ENCODE measurements at places on chromosomes 11 and 22.

DNA sequence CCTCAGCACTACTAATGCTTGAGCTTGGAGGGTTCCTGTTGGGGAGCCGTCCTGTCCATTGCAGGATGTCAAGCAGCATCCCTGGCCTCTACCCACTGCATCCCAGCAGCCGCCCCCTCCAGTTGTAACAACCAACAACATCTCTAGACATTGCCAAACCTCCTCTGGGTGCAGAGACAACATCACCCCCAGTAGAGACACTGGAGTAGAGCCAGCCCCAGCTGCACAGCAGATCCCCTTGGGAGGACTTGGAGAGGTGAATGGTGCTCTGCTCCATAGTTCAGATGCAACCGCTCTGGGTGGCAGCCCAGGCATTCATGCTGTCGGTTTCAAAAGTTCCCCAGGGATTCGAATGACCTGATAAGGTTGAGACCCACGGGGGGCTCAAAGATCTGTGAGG, 259.0 kb downstream of the MN1 start:
- DNase-seq = no peak

DNA sequence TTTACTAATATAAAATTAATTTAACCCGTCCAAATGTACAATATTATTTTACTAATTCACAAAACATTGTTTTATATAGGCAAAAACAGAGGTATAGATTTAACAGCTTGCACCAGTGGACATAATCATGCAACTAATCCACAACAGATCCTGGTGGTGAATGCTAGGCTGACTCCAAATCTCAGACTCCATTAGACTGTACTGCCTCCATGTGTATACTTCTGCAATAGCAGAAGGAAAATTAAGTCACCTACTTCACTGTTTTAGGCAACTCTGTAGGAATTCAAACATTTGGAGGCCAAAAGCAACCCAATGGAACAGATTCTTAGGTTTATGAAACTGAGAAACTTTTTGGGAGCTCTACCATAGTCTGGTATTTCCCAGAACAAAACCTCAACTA, 30.0 kb upstream of the RAB39A start:
- no peak for DNase-seq

DNA sequence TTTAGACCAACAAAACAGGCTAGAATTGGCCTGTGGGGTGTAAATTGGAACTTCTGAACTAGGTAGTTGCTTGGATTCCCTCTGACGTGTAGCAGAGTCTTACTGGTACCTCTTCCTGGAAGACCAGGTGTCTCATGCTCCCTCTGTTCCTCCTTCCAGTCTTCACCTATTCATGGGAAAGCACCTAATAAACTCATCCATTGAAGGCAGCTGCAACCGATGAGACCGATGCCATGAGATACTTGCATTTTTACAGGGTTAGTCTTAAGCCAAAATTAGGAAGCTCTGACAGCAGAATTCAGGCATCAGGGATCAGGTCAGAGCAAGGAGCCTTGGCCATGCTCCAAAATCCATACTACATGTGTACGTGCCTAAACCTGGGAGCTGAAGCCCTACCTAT, 13.2 kb upstream of the HEPHL1 start:
- no peak for DNase-seq

- DNase-seq = no peak
These were observed 31.2 kb upstream of the SMIM35 start for GRCh38 chr11:118117790-118118601.

GRCh38 chr11:134032043-134032442, 36.8 kb upstream of the JAM3 start:
- DNase-seq = no peak

DNA sequence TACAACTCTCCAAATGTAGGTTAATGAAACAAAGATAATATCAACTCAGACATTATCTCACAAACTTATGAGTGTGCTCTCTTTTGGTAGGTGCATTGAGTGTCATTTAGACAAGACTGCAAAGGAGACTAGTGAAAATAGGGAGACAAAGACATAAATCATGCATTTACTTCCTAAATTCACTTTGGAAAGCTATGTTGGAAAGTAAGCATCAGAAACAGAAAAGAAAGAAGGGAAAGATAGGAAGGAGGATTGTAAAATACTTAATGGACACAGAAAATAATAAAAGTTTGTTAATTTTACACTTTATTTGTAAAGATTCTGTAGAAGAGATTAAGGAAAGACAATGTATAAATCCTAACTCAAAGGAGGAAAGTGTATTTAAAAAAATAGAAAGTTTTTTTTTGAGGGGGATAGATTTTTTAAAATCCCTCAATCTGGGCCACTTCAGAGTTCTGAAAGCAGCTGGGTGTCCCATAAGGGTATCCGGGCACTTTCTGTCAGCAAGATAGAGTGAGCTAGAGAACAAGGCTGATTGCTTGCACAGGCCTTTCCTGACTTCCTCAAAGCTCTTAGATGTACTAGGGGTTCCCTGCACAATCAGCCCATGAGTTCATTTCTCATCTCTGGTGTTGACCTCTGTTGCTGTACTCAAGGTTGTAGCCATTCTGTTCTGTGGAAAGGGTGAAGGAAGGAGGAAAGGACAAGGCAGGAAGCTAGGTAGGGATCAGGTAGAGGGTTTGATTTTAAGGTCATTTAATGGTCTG, 22.4 kb upstream of the RDX start:
- DNase-seq = no peak

- DNase-seq = no peak
These were observed 280.4 kb downstream of the DCDC1 start for GRCh38 chr11:31089117-31089516.

GRCh38 chr22:25636323-25636722, 71.8 kb downstream of the GRK3 start:
- no peak for DNase-seq

GRCh38 chr11:78699609-78700135, 125.0 kb upstream of the NARS2 start:
- DNase-seq = no peak

GRCh38 chr11:124179310-124179709, 3.8 kb upstream of the OR10D3 start:
- DNase-seq = no peak

DNA sequence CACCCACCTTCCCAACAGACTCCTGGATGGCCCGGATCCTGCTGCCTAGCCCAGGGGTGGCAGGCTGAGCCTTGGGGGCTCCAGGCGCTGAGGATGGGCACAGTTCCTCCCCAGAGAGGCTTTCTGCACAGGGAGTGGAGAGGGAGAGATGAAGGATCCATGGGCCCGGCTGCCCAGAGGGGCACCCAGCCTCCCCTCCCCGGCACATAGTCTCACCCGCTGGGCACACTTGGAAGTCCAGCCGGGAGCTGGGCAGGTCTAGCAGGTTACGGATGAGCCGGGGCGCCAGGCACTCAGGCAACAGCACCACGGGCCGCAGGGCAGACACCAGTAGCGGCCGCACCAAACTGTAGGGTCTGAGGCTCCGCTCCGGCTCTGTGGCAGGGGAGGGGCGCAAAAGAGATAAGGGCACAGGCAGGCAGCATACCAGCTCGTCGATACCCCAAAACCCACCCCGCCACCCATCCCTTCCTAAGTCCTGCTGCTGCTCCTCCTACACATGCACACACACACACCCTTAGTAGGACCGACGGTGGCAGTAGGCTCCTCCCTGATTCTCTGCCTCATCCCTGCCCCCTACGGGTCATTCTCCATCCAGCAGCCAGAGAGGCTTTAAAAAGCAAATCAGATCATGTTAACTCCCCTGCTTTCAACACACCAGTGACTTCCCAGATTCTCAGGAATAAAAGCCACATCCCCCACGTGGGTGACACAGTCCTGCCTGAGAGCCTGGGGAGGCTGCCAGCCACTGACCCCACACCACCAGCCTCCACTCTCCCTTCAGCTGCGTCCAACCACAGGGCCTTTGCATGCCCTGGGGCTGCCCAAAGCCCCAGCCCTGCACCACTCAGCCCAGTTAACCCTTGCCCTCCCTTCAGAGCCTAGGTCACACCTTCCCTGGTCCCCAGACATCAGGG, 6.5 kb upstream of the MFNG start:
- no peak for DNase-seq

DNA sequence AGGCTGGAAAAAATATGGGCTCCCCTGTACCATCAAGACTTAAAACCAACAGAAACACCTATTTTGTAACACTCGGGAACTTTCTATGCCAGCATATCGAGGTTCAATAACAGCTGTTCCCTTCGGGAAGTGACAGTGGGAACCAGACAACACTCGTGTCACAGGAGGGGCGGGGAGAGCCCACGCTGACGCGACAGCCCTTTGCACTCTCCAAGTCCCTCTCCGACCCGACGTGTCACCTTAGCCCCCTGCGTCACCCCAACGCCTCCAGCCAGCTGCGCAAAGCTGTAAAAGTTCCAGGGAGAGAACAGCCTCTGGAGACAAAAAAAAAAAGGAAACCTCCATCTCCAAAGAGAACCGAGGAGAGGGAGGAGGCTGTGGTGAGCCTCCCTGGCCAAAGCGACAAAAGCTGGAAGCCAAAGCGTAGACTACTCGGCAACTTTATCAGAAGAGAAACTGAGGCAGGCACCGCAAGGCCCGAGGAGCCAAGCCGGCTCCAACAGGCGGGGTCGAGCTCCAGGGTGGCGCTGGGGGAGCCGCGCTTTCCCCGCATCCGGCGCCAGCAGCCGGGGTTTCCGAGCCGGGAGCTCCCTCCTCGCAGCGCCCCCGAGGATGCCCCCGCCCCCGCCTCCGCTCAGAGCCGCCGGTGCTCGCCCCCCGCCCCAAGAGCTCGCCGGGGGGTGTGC, 751 bp downstream of the ARFGAP3 start:
- DNase-seq = no peak

GRCh38 chr22:33361581-33361980, 303.4 kb upstream of the SYN3 start:
- no peak for DNase-seq

DNA sequence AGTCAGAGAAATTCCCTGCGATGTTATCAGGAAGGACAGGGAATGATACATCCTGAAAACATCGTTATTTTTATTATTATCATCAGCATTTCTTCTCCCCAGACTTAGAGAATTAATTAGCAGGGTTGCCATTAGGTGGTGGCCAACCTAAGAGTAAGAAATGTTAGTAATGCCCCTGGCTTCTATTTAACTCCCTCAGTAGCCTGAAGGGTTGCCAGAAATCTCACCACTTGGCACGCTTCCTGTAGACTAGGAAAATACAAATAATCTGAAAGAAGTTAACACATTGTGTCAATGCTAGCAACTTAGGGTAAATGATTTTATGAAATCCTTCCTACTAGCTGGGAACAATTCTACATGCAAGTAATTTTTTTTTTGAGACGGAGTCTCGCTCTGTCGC, 45.5 kb downstream of the ENDOD1 start:
- DNase-seq = no peak

- no peak for DNase-seq
These were observed 138.0 kb upstream of the PGR start for GRCh38 chr11:101267654-101268053.

DNA sequence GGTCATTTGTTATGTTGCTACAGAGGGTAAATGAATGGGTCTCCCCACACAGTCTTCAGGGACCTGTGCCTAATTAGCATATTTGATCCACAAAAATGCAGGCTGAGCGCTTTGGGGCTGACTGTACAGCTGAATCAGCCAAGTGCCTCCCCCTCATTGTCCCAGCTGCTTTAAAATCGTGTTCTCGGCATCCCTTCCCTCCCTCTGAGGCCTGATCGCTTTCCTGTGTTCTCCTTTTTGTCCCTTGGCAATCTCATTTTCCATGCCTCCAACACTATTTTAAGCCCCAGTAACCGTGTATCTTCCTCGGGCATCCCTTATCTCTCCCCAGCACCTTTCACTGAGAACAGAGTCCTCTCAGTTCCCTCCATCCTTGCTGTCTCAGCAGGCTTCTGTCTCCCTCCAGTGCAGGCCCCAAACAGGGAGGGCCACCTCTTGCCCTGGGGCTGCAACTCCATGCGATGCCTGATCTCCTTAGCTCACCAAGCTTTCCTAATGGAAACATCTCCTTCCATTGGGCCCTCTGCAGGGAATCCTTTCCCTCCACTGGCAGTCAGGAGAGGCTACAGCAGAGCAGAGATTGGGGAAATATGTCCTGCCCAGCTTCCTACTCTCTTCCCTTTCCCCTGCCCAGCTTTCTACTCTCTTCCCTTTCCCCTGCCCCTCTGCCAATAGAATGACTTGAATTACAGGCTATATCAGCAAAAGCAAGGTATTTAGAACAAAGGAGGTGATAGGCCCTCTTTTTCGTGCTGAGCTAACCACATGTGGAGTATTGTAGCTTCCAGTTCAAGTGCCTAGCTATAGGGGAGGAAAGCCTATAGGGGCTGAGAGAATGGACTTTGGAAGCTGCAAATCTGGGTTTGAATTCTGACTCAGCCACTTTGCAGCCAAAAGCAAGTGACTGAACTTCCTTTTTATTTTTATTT, 13.8 kb downstream of the UQCR10 start:
- no peak for DNase-seq

DNA sequence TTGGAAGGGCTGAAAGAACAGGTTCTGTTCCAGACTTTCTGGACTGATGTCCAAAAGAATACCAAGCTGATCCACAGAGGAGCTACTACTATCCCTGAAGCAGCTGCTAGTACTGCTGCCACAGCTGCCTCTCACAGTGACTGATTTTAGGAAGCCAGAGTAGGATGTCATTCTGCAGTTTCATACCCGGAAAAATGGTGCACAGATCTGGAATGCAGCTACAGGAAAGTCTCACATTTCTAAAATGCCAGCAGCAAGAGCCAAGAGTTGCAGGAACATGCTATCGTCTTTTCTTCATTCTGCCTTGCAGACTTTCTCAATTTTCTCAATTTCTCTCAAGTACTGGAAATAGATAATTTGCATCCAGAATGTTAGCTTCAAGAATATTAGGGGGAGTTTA, 19.4 kb upstream of the CCDC179 start:
- no peak for DNase-seq

GRCh38 chr11:126082251-126083109, 19.8 kb upstream of the CDON start:
- DNase-seq = no peak

DNA sequence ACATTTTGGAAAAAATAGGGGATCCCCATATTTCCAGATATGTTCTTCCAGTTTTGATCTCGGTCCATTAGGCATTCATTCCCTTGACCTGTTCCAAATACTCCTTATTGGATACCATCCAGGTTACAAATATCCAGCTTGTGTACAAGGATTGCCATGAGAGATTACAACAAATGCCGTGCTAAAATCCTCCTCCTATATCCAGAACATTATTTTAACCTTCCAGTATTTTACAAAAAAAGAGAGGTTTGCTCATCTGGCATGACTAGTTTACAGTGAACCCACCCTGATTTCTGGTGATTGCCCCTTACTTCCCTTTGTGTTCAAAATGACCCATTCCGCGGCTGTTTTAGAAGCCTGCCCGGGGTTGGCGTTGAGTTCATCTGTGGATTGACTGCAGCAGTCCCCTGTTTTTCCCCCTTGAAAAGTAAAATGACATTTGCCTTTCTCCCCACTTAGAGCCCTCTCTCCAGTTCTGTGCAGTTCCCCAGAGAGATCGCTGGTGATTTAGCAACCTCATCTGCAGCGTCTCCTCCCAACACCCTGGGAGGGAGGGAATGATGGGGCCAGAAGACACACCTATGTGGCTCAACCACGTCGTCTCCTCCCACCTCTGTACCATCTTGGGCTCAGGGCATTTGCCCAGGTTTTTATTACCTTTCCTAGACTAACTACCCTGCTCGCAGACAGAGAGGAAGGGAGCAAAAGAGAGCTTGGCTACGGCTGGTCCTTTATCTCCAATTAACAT, 73.6 kb downstream of the DSCAML1 start:
- no peak for DNase-seq

Data from stimulated activated CD4-positive, alpha-beta T cell treated with anti-CD3 and anti-CD28 coated beads, TNF-alpha, amount 100 ng/mL, for 24 hours (primary cell).